ENCODE measurements at places on chromosomes 1 and 21.

- no peak for DNase-seq
Measured at GRCh38 chr1:228837032-228837431, 101.8 kb downstream of the RHOU start.

DNA sequence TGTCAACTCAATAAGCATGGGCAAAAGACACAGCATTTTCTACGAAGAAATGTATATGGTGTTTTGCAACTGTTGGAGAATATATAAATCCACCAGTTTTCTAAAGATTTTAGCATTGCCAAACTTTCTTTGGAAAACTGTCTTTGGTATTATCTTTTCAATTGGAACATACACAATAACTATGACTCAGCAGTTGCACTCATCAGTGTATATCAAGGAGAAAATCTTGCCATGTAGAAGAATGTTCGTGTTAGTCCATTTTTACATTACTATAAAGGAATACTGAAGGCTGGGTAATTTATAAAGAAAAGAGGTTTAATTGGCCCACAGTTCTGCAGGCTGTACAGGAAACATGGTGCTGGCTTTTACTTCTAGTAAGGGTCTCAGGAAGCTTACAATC is 41.1 kb downstream of the PRKAA2 start:
- no peak for DNase-seq

DNA sequence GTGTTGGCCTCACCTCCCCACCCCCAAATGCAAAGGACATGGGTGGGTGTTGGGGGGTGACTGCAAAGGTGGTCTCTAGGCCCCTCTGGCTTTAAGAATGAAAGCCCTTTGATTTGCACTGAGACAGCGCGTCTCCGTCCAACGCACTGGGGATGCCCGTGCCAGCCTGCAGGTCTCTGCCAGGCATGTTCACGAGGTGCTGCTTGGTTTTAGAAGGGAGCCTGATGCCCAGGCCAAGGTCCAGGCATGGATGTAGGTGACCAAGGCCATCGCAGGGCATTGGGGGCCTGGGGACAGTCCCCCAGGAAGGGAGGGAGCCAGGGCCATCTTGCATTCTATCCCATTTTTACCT is 363.6 kb upstream of the VAMP3 start:
- no peak for DNase-seq

GRCh38 chr1:228488125-228488817 is 1.1 kb downstream of the RNF187 start:
- no peak for DNase-seq

- DNase-seq: no peak
Measured at GRCh38 chr1:107272321-107272720, 131.5 kb downstream of the NTNG1 start.

DNA sequence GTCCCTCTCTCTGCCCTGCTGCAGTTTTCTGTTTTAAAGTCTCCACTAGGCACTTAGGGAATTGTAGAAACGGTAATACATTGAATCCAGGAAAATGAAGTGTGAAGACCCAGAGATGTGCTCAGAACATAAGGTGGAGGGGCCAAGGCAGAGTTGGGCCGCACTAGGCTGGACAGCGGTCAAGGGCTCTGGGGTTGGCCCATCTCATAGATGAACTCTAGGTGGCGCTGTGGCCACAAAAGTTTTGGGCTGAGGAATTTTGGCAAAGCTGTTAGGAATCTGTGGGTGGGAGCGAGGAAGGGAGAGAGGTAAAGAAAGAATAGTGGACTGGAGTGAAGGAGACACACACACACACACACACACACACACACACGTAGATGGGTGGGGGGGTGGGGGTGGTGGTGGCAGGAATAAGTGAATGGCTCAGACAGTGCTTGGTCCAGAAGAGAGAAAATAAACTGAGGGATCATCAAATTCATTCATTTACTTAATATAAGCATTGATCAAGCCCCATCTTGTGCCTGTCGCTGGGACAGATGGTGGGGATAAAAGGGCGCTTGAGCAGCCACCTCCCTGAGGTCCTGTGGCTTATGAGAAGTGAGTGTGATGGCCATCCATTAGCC is 258.5 kb downstream of the TRABD2B start:
- DNase-seq: no peak

Data from stimulated activated CD8-positive, alpha-beta memory T cell treated with anti-CD3 and anti-CD28 coated beads, Interleukin-4, amount 100 ng/mL, for 24 hours (primary cell).